Mesenchymal stem cell (in vitro differentiated cells and primary cell): ENCODE measurements at places on chromosomes 7 and 10.
A peak's percentile ranks its signal among the peaks of the same experiment; 100 is the strongest.

GRCh38 chr10:72679838-72680241, 12.1 kb upstream of the MCU start:
- no peak for DNase-seq
- H3K36me3 ChIP-seq: no peaks in the 10 kb centered on the region
- H3K27ac ChIP-seq: no peak overlapping the region

DNA sequence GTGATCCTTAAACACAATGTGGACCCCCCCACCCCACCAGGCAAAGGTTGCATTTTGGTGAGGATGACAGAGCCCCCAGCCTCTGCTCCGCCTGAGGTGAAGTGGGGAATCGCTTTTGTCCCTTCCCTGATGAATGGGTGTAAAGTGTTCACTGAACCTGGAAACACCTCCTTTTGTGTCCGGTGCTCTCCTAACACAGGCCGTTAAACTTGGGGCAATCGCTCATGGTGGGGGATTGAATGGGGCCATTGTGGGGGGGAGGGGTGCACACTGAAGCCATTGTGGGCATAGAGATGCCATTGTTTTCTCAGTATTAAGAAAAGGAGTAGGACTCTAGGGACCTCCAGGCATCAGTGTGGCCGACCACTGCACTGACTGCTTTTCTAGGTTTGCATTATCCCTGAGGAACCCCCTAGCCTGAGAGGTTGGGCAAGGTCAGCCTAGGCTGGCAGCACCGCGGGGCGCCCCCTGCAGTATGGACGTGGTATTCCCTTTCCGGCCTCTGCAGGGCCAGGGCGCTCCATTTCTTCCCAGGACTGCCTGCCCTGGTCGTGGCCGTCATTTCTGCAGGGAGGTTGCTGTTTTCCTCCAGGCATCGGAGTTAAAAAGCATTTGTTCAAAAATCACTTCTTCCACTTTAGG, 158.3 kb downstream of the TCF7L2 start:
- DNase-seq: no peak
- no peaks in the 10 kb centered on the region for H3K36me3 ChIP-seq
- no peaks in the 10 kb centered on the region for H3K27me3 ChIP-seq
- H3K4me1 ChIP-seq: peaks cover 17% of the 10 kb centered on the region

DNA sequence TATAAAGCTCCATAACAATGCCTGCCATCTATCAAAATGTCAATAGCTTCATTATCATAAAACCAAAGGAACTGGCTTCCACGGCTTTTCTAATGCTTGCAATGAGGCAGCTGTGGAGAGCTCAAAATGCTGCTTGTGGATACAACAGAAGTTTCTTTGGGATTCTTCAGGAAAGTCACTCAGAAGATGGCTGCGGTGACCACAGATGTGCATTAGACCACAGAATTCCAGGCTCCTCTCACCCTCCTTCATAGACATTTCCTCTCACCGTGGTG, 77.2 kb downstream of the CDCA7L start:
- DNase-seq: no peak
- H3K27me3 ChIP-seq: no peaks in the 10 kb centered on the region
- no peak overlapping the region for H3K27ac ChIP-seq
- peaks cover 4% of the 10 kb centered on the region for H3K4me1 ChIP-seq
- no peaks in the 10 kb centered on the region for H3K36me3 ChIP-seq

GRCh38 chr10:73859428-73859783, 14.9 kb downstream of the CAMK2G start:
- no peak for DNase-seq
- no peaks in the 10 kb centered on the region for H3K27me3 ChIP-seq

DNA sequence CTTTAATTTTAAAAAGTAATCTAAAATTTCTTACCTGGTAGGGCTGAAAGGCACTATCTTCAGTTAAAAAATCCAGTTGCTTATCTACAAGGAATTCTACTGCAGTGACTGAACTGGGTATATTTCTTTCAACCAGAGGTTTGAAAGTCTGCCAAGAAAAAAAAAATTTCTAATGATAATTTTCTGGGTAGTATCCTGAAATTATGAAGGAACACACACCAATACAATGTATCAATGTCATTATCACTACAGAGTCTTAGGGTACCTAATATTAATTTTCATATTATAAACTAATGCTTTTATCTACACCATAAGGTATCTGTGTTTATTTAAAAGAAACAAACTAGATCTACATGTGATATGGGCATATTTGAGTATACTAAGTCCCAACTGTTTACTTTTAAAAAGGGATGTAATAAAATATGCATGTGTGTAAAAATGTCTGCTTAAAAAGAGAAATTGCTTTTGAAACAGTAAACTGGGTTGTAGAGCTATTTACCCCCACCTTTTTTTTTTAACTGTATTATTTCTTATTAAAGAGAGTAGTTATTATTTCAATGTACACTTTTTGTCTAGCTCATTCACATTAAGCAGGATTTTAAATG, 131.6 kb downstream of the NRBF2 start:
- no peaks in the 10 kb centered on the region for H3K27me3 ChIP-seq
- DNase-seq: no peak
- peak overlapping the region; percentile 87 for H3K4me3 ChIP-seq

DNA sequence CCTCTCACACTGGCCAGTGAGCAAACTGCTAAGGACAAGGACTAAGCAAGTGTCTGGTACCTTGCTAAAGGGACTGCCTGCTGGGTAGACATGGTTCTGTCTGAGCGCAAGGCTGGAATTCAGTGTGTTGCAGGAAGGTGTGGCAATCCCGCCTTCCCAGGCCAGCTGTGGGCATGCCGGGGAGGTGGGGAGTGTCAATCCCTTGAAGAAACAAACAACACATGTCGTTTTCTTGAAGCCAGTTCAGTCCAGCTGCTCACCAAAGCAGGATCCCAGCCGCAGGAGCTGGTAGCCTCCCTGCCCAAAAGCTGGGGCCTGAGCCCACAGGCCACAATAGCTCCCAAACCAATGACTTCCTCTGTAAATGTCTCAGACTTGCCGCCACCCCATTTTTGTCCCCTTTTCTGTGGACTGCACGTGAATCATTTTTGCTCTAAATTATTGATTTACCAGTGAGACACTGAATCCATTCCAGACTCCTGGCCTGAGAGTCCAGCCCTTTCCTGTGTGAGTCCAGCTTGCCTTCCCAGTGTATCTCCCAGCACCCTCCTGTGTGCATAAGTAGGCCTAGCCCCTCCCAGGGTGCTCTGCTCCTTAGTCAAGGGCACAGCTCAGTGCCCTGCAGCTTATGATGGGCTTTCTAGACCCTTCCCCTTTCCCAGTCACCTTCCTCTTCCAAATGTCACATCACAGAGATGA, 166.8 kb downstream of the RGS10 start:
- H3K27me3 ChIP-seq: no peaks in the 10 kb centered on the region
- peaks cover 23% of the 10 kb centered on the region for H3K4me1 ChIP-seq
- H3K27ac ChIP-seq: peak overlapping the region; percentile 36
- peak; percentile 77 for DNase-seq

GRCh38 chr7:112331492-112331891, 118.8 kb upstream of the IFRD1 start:
- no peak for DNase-seq
- H3K36me3 ChIP-seq: peaks cover 47% of the 10 kb centered on the region
- H3K27ac ChIP-seq: no peak overlapping the region
- no peak overlapping the region for H3K4me3 ChIP-seq
- no peaks in the 10 kb centered on the region for H3K4me1 ChIP-seq

DNA sequence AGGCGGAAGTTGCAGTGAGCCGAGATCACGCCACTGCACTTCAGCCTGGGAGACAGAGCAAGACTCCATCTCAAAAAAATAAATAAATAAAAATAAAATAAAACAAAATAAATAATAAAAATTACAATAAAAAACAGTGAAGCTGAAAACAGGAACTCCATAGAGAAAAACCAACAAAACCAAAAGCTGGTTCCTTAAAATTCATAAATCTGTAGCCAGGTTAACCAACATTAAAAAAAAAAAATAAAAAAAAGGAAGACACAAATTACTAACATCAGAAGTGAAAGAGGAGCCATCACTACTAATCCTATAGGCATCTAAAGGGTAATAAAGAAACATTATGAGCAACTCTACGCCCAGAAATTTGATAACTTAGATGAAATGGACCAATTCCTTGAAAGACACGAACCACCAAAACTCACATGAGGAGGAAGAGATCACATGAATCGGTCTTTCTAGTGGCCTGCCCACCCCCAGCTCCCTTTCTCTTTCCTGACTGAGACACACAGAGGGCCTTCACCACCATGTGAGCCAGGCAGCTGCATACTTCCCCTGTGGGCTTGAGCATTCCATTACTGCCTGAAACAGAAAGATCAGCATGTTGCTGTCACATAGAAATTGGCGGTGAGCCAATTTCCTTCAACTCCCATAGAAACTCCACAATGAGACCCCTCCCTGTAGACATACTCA, 208.7 kb downstream of the MAD1L1 start:
- DNase-seq: peak; percentile 13
- H3K27ac ChIP-seq: no peak overlapping the region
- no peaks in the 10 kb centered on the region for H3K27me3 ChIP-seq

- no peak overlapping the region for H3K4me3 ChIP-seq
- peak; percentile 81 for DNase-seq
- H3K27ac ChIP-seq: peak overlapping the region; percentile 43
- H3K4me1 ChIP-seq: peaks cover 2% of the 10 kb centered on the region
- H3K36me3 ChIP-seq: no peaks in the 10 kb centered on the region
- H3K27me3 ChIP-seq: no peaks in the 10 kb centered on the region
Measured at GRCh38 chr10:3668276-3668965, 116.6 kb downstream of the KLF6 start.

- DNase-seq: no peak
- H3K4me1 ChIP-seq: no peaks in the 10 kb centered on the region
- H3K36me3 ChIP-seq: no peaks in the 10 kb centered on the region
- no peak overlapping the region for H3K27ac ChIP-seq
Measured at GRCh38 chr7:38704751-38705150, 73.6 kb upstream of the AMPH start.

- no peak for DNase-seq
- H3K27ac ChIP-seq: no peak overlapping the region
- H3K4me3 ChIP-seq: no peak overlapping the region
Measured at GRCh38 chr7:40597517-40597916, 462.7 kb downstream of the SUGCT start.

DNA sequence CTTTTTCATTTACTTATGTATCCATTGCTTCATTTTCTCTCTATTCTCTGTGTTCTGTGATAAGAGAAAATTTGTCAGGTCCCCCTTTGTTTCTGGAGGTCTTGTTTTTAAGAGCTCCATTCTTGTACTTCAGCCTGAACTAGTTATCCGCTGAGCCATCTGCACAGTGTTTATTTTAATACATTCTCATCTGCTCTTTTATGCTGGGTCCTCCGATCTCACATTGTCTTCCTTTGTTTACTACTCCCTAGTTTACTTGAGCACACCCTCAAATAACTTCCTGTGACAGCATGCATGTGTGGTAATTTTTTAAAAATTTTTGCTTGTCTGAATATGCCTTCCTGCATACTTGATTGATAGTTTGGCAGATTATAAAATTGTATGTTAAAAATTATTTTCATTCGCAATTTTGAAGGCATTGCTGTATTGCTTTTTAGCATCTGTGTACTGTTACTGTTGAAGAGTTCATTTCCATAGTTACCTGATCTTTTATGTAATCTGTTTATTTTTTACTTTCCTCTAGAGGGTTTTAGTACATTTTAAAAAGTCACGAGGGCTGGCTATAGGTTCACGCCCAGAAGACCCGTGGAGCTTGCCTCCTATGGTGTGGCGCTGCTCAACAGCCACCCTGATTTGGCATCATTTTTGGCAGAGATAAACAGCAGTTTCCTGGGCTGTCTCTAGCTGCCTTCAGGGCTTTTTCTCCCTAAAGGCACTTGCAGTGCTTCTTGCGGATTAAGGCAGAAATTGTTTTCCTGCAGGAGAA, 31.9 kb downstream of the RSBN1L start:
- no peak overlapping the region for H3K27ac ChIP-seq
- peak overlapping the region; percentile 6 for H3K4me3 ChIP-seq

DNA sequence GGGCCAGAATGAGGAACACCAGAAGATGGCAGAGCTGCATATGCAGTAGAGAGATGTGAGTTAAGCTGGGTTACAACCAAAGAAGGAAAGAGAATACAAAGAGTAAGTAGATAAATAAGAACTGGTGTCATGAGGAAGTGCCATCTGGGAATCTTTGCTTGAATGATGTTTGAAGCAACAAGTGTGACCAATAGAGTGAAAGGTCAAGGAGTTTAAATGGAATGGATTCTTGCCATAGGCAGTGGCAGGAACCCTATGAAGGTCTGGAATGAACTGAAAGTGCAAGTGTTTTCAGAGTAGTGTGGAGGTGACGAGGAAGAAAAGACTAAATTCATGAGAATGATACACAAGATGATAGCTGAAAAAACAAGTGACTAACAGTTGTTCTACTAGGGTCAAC, 21.6 kb downstream of the MEST start:
- peaks cover 8% of the 10 kb centered on the region for H3K36me3 ChIP-seq
- no peak for DNase-seq
- H3K27ac ChIP-seq: no peak overlapping the region
- no peak overlapping the region for H3K4me3 ChIP-seq
- H3K27me3 ChIP-seq: no peaks in the 10 kb centered on the region
- peaks cover 12% of the 10 kb centered on the region for H3K4me1 ChIP-seq

DNA sequence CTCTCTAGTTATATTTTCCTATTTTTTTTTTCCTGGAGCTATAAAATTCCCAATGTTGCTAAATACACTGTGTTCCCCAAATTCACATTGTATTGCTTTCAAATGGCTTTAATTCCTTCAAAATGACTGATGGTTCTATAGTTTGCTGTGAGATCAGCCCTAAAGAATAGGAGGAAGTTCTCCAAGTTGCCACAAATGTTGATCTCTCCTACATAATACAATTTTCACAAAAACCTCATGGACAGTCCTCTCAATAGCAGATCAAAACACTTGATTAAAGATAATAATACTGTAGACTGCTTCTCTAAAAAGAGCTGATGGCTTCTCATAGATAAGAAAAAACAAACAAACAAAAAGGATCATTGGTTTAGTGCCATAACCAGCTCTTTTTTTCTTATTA, 97.8 kb upstream of the CAV2 start:
- no peaks in the 10 kb centered on the region for H3K27me3 ChIP-seq
- H3K4me1 ChIP-seq: peaks cover 2% of the 10 kb centered on the region
- no peaks in the 10 kb centered on the region for H3K36me3 ChIP-seq
- DNase-seq: no peak
- H3K27ac ChIP-seq: no peak overlapping the region
